ENCODE measurements at places on chromosomes 7 and 10. TPM values are rescaled to one million over a fixed set of nuclear protein-coding genes. Genes with fewer than 3 reads are reported as not detected.
A peak's percentile ranks its signal among the peaks of the same experiment; 100 is the strongest.

DNA sequence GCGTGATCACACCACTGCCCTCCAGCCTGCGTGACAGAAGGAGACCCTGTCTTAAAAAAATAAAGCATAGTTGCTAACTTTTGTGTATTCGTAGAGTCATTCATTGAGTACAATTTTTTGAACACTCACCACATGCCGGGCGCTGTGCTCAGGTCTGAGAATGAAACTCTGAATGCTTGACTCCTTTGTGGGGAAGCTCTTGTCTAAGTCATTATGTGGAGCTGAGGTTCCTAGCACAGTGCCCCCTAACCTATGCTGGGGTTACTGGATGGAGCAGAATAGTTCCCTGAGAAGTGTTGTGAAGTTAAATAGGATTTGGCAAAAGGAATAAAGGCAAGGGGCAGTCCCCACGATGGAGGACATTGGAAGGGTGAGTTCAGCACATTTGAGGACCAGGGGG is 123.3 kb downstream of the CELF2 start:
- H3K4me3 ChIP-seq, result no peak overlapping the region
- DNase-seq, result no peak
- no peak overlapping the region for H3K27ac ChIP-seq
- H3K4me1 ChIP-seq, result peaks cover 12% of the 10 kb centered on the region
- H3K36me3 ChIP-seq, result no peaks in the 10 kb centered on the region

DNA sequence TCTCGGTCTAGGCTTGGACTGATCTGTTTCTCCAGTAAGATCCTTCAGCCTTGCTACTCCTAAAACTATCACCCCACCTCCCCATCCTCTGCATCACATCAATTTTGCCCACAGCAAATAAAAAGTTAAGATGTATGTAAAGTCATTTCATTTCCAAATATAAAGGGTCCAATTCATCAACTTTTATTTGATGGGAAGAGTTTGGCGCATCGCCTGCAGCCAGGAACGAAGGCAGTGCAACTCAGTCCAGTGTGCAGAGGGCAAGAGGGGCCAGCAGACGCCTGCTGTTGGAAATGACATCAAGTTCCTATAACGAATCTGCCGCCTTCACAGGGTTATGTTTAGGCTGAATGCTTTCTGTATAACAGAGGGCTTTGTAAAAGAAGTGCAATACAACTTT is 97.0 kb downstream of the SVIL start:
- peak; percentile 43 for DNase-seq
- peak overlapping the region; percentile 89 for H3K27ac ChIP-seq
- H3K36me3 ChIP-seq, result peaks cover 21% of the 10 kb centered on the region
- no peaks in the 10 kb centered on the region for H3K27me3 ChIP-seq
- no peak overlapping the region for H3K4me3 ChIP-seq
- no peaks in the 10 kb centered on the region for H3K4me1 ChIP-seq

- DNase-seq, result no peak
- no peaks in the 10 kb centered on the region for H3K4me1 ChIP-seq
- H3K27ac ChIP-seq, result peak overlapping the region; percentile 96
- peak overlapping the region; percentile 94 for H3K4me3 ChIP-seq
- H3K27me3 ChIP-seq, result no peaks in the 10 kb centered on the region
- no peaks in the 10 kb centered on the region for H3K36me3 ChIP-seq
Measured at GRCh38 chr10:7788639-7789286, 786 bp downstream of the ATP5F1C start.

DNA sequence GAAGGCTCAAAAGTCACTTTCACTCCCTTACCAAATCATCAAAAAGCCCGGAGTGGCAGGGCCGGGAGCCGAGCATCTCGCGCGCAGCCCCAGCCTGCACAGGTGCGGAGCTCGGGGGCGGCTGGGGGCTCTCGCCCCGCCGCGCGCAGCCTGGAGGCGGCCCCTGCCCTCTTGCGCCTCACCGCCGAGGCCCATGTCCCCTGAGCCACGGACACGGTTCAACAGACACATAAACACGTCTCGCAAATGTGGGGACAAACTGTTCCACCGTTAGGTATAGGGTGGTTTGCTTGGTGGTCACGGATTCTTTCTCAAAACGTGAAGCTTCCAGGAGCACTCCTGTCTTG is 700 bp downstream of the GSAP start:
- peaks cover 9% of the 10 kb centered on the region for H3K4me1 ChIP-seq
- H3K27me3 ChIP-seq, result no peaks in the 10 kb centered on the region
- H3K36me3 ChIP-seq, result no peaks in the 10 kb centered on the region
- DNase-seq, result no peak

RELN gene
- 8.0 TPM for total RNA-seq

TMEM196 gene
- not detected for total RNA-seq

ANKRD1 gene
- total RNA-seq, result 8,672 TPM

AHR gene
- total RNA-seq, result 38.7 TPM
